Caudate nucleus (tissue), 63 donors: ENCODE measurements at places on chromosomes 2 and 18.

DNA sequence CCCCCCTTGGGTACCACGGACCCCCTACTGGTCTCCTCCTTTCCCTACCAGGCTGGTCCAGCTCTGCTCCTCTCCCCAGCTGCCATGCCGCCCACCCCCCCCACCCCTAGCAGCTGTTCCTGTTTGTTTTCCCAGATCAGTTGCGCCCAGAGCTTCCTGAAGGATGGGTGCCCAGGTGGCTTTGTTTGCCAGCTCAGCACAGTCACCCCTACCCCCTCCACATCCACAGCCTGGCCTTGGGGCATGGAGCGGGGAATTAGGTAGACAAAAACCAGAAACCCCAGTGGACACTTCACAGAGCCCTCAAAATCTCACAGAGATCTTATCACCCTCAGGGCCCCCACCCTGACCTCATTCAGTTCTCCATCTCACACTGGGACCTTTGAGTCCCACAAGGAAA is 3.7 kb upstream of the CRYBA2 start:
- no peak for DNase-seq

DNA sequence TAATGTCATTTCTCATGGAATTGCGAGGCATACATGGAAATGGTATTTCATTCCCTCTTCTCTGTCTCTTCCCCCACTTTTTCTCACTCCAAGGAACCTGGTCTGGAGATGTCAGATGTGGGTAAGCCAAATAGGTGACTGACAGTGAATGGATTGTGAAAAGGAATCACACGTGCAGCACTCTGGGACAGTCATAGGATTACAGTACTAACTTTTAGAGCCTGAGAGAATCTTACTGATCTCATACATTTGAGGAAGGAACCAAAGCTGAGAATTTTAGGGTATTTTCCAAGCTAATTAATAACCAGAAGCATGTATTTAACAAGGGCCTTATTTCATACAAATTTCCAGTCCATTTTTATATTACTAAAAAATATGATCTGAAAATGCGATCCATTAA is 58.1 kb upstream of the ERBB4 start:
- DNase-seq = no peak

GRCh38 chr2:151908204-151908882 is 80.1 kb upstream of the ARL5A start:
- no peak for DNase-seq

- DNase-seq = no peak
Measured at GRCh38 chr2:209830722-209831465, 59.3 kb downstream of the UNC80 start.

DNA sequence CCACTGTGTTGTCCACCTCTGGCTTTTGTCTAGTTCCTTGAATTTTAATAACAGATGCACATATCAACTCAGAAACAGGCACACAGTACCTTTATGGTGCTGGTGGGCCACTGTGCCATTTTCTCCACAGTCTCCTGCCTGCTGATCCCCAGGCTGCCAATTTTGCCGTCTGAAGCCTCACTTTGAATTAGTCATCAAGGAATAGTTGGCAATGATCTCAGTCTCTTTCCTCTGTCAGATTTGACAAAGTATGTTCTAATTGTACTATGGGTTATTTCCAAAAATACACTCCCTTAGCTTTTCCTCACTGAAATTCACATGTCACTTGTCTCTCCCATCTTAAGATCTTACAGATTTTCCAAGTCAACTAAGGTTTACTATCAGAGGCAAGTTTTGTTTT is 140.7 kb downstream of the ZNF516 start:
- no peak for DNase-seq

DNA sequence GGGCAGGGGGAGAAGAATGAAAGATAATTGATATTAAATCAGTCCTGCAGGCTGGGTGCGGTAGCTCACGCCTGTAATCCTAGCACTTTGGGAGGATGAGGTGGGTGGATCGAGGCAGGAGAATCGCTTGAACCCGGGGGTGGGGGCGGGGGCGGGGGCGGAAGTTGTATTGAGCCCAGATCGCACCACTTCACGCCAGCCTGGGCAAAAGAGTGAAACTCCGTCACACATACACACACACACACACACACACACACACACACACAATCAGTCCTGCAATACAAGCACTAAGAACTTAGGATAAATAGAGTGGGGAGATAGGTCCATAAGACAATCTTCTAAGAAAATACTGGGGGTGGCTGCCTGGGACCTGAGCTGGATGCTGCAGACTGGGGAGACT is 15.1 kb upstream of the PKDCC start:
- no peak for DNase-seq

DNA sequence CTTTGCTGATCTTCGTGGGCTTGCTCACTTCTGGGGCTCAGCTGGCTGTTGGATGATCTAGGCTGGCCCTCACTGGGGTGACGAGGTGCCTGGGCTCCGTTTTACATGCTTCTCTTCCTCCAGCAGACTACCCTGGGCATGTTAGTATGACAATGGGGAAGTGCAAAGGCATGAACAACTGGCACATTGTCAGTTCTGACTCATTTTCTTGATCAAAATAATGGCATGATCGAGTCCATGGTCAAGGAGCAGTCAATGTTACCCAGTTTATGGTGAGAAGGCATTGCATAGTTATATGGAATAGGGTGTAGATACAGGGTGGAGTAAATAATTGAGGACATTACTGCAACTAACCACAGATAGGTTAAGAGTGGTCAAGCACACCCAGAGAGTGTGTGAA is 10.0 kb upstream of the UPP2 start:
- no peak for DNase-seq

DNA sequence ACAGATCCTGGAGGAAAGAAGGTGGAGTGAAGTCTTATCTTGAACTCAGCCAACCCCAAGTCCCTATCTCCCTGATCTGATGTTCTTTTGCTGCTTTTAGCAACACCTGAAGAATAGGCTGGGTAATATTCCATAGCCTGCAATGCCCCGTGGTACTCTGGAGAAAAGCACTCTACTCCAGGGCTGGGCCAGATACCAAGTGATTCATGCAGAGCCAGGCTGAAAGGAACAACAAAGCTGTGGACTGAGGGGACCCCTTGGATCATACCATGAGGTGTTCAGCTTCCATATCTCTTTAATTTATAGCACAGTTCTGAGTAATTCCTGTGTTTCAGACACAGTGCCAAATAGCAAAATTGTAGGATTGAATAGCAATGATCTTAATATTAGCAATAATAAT is 130.6 kb downstream of the NXPH2 start:
- DNase-seq = no peak

- no peak for DNase-seq
Measured at GRCh38 chr18:42929857-42930256, 185.6 kb downstream of the RIT2 start.

- DNase-seq = no peak
Measured at GRCh38 chr18:25360301-25360899, 8.4 kb upstream of the ZNF521 start.

- DNase-seq = peak; percentile 4
Measured at GRCh38 chr2:23925702-23926289, 1.1 kb downstream of the ATAD2B start.

DNA sequence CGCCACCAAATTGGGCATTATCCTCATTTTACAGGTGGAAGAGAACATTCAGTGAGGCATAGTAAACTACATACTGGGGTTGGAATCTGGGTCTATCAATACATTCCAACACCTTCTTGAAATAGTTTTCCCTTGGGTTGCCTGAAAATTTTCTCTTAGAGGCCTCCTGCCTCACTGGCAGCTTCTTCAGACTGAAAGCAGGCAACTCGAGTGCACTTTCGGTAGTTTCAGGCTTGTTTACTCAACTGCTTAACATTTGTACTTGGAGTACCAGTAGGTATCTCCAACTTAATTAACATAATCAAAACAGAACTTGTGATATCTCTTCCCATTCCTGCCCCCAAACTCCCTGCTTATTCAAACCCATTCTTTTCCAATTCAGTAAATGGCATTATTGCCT is 36.2 kb upstream of the C2orf74 start:
- DNase-seq = no peak

DNA sequence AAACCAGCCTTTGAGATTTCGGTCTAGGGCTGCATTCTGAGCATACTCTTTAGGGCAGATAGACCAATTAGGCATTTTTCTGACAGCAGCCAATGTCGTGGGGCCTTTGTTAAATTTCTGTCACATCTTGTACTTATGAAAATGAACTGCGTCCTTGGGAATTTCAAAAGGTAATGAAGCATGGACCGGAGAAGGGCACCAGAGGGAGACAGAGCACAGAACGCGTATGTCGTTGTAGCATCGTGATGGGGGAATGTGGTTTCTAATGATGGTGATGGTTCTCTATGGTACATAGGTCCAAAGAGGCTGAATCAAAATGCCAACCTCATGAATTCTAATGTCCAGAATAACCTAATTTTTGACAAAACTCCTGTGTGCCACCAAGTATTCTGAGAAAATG is 483.9 kb upstream of the CRIM1 start:
- DNase-seq = no peak

DNA sequence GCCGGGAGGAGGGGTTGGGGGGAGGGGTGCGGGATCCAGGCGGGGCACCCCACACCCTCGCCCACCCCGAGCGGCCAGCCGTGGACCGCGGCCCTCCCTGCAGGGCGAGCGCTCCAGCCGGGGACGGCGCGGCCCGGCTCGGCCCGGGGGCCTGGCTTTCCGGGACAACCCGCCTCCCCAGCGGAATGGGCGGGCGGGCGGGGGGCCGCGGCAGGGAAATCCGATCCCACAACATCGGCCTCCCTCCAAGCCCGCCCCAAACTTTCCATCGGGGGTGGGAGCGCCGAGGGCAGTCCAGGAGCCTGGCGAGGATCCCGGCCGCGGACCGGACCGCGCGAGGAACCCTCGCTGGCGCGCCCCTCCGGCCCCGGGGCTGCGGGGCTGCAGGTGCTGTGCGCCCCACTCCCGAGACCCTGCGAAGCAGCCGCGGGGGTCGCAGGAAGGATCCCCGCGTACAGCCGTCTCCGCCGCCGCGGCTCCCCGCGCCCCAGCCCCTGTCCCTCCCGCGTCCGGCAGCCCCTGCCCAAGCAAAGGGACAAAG is 529 bp downstream of the SEMA4C start:
- no peak for DNase-seq

GRCh38 chr2:173149491-173149890 is 73.8 kb downstream of the MAP3K20 start:
- no peak for DNase-seq

GRCh38 chr18:23133860-23134779 is 1.2 kb upstream of the CABLES1 start:
- DNase-seq = no peak

- DNase-seq = no peak
Measured at GRCh38 chr2:99883358-99883757, 259.0 kb downstream of the AFF3 start.

GRCh38 chr18:52992041-52992440 is 652.0 kb downstream of the DCC start:
- DNase-seq = no peak

DNA sequence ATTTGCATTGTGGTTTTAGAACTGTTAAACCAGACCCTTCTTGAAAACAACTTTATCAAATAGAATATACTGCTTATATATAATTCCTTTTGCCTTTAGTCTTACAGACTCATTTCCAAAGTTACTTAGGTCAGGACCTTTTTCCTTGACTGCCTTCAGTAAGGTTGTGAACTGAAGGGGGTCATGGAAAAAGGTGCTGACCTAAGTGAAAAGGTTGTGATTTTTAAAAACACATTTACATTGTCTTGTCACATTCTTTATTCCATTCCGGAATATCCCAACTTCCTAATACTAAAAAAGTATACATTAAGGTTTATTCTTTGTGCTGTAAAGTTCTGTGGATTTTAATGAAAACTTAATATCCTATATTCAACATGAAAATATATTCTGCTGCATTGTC is 581.4 kb downstream of the SOCS6 start:
- DNase-seq = no peak

DNA sequence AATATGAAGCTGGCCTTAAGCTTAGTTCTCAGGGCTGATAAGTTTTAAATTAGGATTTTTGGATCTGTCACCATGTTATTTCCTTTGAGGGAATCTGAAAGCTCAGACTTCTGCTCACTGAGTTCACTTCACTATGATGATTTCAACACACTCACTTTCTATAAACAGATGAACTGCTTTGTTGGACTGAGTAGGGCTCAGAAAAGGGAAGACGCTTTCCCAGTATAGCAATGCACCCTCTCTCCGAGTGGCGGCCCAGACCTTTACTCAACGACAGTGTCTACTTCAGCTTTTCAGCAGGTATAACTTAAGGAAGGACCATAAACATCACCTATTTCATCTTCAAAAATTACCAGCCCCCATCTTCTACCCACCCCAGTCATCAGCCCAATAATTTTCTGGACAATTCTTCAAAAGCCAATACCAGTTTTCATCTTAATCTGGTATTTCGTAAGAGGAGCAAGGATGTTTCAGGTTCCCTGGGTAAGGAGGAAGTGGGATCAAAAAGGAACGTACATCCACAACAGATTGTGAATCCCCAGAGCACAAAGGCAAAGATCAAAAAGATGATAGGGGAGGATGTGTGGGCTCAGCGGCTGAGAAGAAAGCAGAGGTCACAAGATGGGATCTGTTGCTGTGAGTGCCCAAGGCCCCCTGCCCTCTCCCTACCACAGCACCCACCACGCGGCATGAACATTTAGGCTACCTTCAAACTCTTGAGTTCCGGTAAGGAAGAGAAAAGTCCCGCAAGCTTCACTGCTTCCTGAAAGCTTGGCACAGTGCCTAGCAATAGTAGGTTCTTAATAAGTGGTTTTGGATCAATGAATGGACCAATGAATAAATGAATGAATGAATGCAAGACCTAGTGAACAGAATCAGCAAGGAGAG is 41.9 kb downstream of the LPIN2 start:
- DNase-seq = no peak
